Neural cell (in vitro differentiated cells): ENCODE measurements at places on chromosomes 11 and 22. TPM values are rescaled to one million over a fixed set of nuclear protein-coding genes. Genes with fewer than 3 reads are reported as not detected.

DYNC2H1 gene
- 14.1 TPM in 2 replicates for polyA plus RNA-seq

DDI1 gene
- not detected in 2 replicates for polyA plus RNA-seq

SPDYC gene
- polyA plus RNA-seq, result not detected in 2 replicates

RELA gene
- 19.3 and 19.5 TPM in 2 replicates for polyA plus RNA-seq

PAMR1 gene
- polyA plus RNA-seq, result 0.48 and 0.56 TPM in 2 replicates

PCSK7 gene
- polyA plus RNA-seq, result 44.4 and 61.4 TPM in 2 replicates

NRXN2 gene
- 68.0 and 99.8 TPM in 2 replicates for polyA plus RNA-seq

CDK2AP2 gene
- polyA plus RNA-seq, result 18.1 and 22.4 TPM in 2 replicates

MISFA gene
- polyA plus RNA-seq, result 3.0 and 6.0 TPM in 2 replicates

PATE2 gene
- not detected in 2 replicates for polyA plus RNA-seq

TPBGL gene
- not detected in 2 replicates for polyA plus RNA-seq

MUC2 gene
- not detected in 2 replicates for polyA plus RNA-seq

OR51F1 gene
- not detected in 2 replicates for polyA plus RNA-seq
